ENCODE measurements at places on chromosomes 3 and 15.

- no peak for DNase-seq
Measured at GRCh38 chr3:43865351-43865750, 174.6 kb downstream of the ABHD5 start.

DNA sequence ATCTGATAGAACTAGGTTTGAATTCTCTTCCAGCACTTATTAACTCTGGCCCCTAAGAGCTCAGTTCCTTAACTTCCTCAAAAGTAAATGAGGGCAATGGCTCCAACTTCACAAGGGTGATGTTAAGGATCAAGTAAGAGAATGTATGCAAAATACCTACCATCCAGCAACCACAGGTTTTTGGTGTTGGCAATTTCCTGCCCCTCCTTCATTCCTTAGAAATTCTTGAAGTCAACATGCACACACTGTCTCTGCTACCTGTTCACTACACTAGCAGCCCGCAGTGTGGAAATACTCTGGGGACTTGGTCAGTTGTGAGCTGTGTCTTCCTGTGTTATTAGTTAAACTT lies 5.0 kb downstream of the ZBED2 start:
- no peak for DNase-seq

GRCh38 chr3:90041995-90042394 lies 934.6 kb downstream of the EPHA3 start:
- DNase-seq = no peak

GRCh38 chr3:132016061-132017041 lies 18.5 kb downstream of the CPNE4 start:
- DNase-seq = no peak

GRCh38 chr3:117404141-117404540 lies 694.6 kb downstream of the TUSC7 start:
- no peak for DNase-seq

DNA sequence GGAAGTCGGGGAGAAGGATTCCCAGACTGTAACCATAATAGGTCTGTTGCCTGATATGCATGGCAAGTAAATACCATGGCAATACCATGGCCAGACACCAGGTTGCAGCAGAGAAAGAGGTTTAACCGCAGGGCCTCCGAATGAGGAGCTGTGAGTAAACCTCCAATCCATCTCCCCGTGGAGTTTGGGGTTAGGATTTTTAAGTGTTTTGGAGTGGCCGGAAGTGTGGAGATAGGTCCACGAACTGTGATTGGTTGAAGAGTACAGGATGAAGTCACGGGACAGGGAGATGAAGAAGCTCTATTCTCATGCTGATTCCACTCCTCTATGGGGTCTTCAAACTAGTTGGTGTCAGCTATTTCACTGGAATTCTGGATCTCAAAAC lies 127.9 kb downstream of the ST8SIA2 start:
- DNase-seq = peak; percentile 27

DNA sequence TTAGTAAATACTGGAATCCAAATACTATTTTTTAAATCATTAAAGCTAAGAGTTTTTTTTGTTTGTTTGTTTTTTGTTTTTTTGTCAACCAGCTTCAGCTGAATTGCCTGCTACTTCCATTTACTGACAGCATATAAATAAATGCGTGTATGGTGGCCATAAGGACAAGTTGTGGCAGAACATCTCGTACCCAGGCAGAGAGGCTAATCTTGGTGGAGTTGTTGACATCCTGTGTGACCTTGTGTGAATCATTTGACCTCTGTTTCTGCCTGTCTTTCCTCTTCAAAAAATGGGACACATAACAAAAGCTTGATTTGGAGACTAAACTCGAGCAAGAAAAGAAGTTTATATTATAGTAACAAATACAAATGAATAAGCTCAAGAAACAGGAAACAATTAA lies 734.2 kb downstream of the MCTP2 start:
- no peak for DNase-seq

GRCh38 chr3:4990069-4990468 lies 10.8 kb downstream of the BHLHE40 start:
- no peak for DNase-seq

DNA sequence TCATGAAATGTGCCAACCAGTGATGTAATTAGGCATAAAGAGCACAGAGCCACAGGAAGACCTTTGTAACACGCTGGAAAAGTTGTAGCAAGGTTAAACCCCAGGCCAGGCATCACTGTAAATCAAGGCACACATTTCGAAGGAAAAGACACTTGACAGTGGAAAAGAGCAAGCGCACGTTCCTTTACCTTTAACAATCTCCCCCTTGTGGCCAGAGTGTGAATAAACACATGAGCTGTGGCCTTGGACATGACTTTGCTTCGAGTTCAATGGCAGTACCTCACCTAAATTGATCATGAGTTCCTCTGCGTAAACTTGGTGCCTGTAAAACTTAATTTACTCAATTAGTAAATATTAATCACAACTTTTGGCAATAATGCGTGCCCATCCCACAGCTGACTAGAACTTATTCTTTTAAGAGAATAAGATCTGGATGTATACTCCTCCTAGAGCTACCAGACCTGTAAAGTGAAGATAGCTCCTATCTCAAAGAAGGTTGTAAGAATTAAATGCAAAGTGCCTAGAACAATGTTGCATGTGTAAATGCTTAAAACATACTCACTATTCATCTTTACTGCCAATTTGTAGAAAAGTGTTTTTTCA lies 757.0 kb upstream of the NECTIN3 start:
- peak; percentile 22 for DNase-seq

DNA sequence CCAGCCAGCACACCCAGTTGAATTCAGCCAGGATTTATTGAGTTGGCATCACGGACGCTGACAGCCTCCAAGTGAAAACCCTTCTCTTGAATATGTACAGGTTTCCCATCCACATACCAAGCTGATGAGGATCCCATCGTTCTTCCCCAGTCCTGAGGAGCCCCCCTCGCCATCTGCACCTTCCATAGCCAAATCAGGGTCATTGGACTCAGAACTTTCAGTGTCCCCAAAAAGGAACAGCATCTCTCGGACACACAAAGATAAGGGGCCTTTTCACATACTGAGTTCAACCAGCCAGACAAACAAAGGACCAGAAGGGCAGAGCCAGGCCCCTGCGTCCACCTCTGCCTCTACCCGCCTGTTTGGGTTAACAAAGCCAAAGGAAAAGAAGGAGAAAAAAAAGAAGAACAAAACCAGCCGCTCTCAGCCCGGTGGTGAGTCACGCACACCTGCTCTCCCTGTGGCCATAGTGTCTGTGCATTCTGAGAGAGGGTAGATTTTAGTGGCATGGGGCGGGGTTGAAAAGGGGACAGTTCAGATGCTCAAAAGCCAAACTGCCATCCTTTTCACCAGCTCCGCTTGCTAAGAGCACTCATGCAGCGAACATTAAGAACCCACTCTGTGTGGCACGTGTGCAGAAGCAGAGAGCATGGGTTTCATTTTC lies 51.2 kb downstream of the KLHL25 start:
- no peak for DNase-seq

DNA sequence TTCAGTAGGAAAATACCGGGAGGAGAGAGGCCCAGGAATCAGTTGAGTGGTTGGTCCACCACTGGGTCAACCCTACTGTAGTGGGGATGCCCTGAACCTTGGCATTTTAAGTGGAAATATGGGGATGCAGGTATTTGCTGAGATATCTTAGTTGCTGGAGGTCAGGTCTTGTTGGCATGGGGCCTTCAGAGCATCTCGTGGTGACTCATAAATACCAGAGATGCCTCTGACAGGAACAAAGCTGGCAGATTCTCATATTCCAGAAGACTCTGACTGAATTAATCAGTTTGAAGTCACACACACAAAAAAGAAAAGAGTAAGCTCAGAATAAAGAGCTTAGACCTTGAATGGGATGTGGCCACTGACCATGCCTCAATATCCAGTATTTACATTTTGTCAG lies 91.6 kb downstream of the CACNA2D3 start:
- no peak for DNase-seq

- no peak for DNase-seq
Measured at GRCh38 chr3:125185805-125186204, 26.7 kb downstream of the SLC12A8 start.

DNA sequence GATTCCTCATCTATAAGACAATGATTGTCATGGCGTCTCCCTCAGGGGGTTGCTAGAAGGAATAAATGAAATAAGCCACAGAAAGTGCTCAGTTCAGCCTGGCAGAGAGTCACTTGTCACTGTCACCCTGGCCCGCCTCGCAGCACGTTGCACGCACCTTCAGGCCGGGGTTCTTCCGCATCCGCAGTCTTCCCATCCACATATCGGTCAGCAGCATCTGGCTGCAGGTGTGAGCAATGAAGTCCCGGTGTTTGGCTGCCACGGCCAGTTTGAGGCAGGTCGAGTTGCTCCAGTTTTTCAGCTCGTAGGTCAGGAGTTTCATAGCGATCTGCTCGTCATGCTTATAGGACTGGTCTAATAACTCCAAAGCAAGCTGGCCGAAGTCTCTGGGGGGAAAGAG lies 48.5 kb upstream of the MTMR10 start:
- DNase-seq = no peak

DNA sequence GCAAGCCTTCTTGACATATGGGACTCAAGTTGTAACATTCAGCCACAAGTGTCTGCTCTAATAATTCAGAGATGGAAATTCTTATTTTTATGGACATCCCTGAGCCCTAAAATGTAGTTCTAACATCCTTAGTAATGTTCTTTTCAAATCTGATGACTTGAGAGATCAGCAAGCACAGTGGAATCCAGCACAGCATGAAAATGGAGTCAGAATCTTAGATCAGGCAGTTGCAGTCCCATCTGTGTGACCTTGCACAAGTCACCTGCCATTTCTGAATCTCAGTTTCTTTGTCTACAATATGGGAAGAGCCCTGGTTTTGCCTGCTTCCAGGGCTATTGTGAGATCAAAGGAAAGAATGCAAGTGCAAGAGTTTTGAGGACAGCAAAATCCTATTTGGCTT lies 183.9 kb upstream of the LPP start:
- no peak for DNase-seq

GRCh38 chr15:38216763-38217162 lies 35.9 kb upstream of the SPRED1 start:
- DNase-seq = no peak

DNA sequence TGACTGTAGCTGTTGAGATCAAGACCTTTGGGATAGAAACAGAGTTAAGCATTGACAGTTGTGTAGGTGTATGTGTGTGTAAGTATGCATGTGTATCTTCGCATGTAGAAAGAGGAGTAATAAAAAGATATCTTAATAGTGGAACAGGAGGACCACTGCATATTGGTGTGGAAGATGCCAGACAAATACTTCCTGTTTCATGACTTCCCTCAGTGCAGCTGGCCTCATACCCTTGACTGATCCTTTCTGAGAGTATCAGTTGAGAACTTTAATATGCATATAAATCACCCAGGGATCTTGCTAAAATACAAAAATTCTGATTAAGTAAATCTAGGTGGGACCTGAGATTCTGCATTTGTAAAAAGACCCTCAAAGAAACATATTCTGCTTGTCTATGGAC lies 8.5 kb upstream of the ZBED2 start:
- DNase-seq = no peak

- peak; percentile 78 for DNase-seq
Measured at GRCh38 chr15:74598126-74598842, 17.4 kb upstream of the CLK3 start.

DNA sequence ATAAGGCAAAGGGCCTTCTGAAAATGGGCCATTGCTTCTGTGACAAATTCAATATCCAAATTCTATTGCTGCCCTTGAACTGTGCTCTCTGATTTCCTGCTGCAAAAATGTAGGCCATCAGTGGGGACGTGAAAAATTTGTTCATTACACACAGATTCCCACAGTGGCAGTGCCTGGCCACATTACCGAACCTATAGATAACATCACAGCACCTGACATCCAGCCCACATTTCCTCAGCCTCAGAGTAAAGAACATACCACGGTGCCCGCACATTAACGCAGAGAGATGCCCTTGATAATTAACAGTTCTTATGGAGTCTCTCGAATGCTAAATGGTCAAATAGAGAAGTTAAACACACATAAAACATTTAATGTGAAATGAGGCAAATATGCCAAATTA lies 931.6 kb upstream of the CFAP20DC start:
- DNase-seq = no peak

GRCh38 chr3:72123908-72124441 lies 339.0 kb upstream of the PROK2 start:
- DNase-seq = no peak

DNA sequence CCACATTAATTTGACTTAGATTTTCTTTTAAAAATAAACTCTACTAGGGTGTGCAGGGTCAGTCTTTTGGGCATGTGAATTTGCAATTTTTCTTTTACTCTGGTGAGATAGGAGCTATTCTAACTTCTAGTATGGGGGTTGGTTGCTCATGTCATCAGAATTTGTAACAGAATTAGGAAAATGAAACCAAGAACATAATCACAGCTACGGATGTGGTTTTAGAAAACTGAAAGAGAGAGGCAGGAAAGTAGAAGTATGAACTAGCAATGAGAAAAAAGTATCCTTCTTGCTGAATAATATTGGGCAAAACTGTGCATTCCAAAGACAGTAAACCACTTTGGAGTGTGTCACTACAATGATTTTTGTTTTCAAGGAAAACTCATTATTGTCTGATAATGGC lies 43.3 kb downstream of the ADPGK start:
- DNase-seq = no peak
